Activated CD4-positive, alpha-beta memory T cell treated with anti-CD3 and anti-CD28 coated beads, Interleukin-2, amount 10 ng/mL, durations not matched to agents 7 days and 5 days (primary cell): ENCODE measurements at places on chromosomes 16 and 17. TPM values are rescaled to one million over a fixed set of nuclear protein-coding genes. Genes with fewer than 3 reads are reported as not detected.

The C16orf95 gene
- total RNA-seq = 8.6 TPM

The KRTAP9-8 gene
- not detected for total RNA-seq

The PTGES3L gene
- total RNA-seq = 0.40 TPM

The CDC27 gene
- total RNA-seq = 138 TPM

The KRTAP9-3 gene
- not detected for total RNA-seq

The HOXB5 gene
- total RNA-seq = not detected

The KRTAP1-5 gene
- not detected for total RNA-seq

The HOXB13 gene
- not detected for total RNA-seq

The HSF5 gene
- 0.70 TPM for total RNA-seq

The SPN gene
- total RNA-seq = 341 TPM

The NLRC3 gene
- total RNA-seq = 95.4 TPM

The CDH3 gene
- total RNA-seq = 0.33 TPM
